ENCODE measurements at places on chromosomes 3 and 15.

DNA sequence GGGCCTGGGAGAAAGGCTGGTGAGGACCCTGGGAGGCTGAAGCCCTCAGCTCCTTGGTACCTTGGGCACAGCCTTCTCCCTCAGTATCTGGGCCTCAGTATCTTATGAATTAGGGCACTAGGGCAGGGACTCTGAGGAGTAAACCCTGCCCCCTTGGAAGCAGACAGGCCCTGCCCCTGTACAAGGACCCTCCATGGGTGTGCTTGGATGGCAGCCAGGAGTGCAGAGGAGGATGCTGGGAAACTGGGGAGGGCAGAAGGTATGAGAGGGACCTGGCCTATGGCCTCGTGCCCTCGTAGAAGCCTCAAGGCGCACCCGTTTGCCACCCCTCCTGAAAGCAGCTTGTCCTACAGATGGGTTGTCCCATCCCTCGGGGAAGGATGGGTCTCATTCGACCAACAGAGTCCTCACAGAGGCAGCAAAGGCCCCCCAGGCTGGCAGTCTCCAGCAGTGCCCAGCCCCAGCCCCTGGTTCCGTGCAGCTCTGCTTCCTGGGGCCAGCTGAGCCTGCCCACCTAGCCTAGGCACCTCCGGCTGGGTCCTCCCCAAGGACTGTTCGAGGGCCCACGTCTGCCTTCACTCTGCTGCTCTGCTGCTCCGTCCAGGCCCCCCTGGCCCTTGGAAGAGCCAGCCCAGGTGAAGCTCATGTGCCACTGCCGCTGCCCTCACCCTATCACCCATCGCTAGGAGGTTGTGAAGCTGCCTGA lies 15.3 kb upstream of the SEMA3F start:
- no peak for DNase-seq

GRCh38 chr15:67611370-67612369 lies 69.2 kb downstream of the MAP2K5 start:
- DNase-seq = no peak

- no peak for DNase-seq
Measured at GRCh38 chr3:177929310-177929709, 606.9 kb upstream of the KCNMB2 start.

- DNase-seq = peak; percentile 82
Measured at GRCh38 chr15:28960979-28961378, 75.2 kb downstream of the APBA2 start.

DNA sequence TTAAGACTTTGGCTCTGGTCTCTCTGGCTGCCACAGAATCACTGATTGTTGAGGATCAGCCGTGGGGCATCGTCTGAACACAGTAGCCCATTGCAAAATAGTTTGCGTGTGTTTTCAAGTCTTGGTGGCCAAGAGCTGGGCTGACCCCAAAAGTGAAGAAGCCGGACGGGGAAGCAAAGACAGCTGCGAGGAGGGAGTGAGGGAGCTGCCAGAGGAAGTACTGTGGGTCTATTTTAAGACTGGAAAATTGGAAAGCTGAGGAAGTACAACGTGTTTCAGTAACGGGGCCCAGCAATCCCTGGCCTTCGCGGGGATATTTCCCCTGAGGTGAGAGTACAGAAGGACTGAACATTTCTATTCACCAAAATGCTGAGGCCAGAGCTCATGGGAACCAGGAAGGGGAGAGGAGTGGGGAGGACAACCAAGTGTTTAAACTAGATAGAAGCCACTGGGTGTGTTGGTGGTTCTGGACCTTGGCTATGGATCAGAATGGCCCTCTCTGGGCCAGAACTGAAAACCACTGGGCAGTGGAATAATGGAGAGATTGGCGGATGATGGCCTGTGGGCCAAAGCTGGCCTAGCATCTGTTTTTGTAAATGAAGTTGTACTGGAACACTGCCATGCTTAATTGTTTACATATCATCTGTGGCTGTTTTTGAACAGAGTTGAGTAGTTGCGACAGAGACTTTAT lies 34.1 kb upstream of the LIMD1 start:
- no peak for DNase-seq

GRCh38 chr15:82979726-82980125 lies 6.3 kb upstream of the RAMAC start:
- no peak for DNase-seq

DNA sequence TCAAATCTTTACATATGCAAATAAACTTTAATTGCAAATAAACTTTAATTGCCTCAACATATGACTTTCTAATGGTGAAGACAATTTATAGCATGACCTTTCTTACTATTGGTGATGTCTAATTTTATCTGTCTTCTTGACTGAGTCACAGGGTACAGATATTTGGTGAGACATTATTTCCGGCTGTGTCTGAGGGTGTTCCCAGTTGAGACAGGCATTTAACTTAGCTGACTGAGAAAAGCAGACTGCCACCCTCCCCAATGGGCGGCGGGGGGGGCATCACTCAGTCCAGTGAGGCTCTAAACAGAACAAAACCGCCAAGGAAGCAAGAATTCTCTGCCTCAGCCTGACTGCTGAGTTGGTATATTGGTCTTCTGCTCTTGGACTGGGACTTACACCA lies 160.0 kb downstream of the TBL1XR1 start:
- DNase-seq = peak; percentile 7

DNA sequence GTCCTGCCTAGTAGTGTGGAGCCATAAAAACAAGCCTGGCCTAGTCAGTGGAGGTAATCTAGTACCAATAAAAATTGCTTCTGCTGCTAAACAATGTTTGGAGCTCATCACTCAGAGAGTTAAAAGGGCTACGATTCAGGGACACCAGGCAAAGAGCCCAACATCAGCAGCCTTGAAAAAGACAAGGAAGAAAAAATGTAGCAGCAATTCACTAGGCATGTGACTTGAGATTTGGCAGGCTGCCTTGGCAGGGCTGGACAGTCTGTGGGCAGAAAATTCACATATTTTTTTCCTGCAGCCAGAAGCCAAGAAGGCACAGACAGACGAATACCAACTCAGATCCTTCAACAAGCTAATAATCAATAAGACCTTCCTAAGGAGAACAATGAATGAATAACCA lies 47.2 kb downstream of the IGSF11 start:
- peak; percentile 6 for DNase-seq

DNA sequence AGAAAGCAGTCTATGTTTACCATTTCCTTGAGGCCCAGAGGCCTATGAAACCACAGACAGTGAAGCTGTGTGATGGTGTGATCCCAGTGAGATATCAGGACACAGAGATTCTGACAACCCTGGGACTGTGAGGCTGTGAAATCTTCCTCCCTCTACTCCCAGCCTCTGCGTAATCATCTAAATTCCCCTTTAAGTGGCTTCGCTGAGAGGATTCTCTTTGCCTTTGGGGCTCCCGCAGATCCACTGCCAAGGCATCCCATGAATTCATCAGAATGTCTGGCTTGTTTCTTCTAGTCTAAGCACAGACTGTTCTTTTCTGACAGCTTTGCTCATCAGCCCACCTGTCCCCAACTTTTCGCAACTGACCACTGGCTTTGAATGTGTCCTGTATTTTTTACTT lies 901.2 kb upstream of the NR2F2 start:
- DNase-seq = no peak

- DNase-seq = no peak
Measured at GRCh38 chr3:128435058-128435457, 31.6 kb downstream of the DNAJB8 start.

DNA sequence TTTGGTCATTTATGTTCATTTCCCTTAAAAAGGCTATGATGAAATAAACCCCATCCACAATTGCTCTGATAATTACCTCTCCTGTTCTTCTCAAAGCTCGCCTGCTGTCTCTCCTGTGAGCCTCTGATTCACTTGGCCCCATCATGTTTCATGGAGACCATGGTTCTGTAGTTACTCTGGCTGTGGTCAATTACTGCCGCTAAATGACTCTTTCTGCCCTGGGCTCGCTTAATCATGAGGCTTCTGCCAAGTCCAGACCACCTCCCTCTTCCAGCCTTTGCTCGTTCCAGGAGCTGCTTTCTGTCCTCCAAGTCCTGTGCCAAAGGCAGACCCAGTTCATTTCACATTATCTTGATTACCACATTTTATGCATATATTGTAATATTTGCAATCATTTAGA lies 91.9 kb downstream of the THSD4 start:
- no peak for DNase-seq

DNA sequence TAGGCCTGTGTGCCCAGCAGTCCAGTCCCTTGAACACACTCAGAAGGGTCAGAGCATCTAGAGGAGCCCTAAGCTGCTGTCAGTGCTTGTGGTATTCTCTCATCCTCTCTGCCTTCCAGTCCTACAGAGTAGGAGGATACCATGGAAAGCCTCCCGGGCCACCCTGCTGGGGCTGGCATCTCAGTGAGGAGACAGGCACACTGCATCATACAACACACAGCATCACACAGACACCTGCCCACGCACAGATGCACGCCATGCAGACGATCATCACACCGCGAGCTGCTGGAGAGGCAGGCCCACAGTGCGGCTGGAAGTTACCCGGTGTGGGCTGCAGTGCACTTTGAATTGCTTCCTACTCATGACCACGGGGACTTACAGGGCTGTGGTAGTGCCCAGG lies 15.2 kb downstream of the GABRA5 start:
- no peak for DNase-seq

DNA sequence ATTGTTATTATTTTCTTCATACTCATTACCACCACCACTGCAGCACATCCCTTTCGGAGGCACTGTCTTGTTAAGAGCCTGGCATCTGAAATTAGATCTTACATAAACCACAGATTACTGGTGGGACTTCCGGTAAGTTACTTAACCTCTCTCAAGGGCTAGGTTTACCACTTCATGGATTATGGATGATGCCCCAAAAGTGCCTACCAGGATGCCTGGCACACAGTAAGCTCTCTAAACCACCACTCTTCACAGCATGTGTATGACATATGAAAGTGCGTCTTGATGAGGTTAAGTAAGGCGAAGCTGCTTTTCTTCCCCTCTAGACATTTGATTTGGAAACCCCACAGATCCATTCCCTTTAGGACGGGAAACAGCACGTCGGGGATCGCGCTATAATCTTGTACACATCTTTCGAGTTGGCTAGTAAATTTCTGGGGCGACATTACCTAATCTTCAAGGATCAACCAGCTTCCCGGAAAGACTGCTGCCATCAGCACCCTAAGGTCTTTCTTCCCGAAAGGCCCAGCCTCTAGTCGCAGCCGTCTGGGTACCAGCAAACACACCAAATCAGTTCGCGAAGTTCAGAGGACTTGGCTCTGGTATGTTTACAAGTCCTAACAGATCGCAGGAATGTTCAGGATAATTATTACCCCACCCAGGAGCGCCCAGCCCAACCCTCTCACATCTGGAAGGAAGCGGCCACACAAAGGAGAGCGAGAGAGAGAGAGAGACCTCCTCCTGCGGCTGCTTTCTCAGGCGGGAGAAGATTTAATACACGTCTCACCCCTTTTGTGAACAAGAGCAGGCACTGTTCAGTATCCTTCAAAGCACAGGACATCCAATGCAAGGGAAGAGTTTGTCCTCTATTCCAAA lies 155.1 kb upstream of the FRMD4B start:
- DNase-seq = peak; percentile 42

DNA sequence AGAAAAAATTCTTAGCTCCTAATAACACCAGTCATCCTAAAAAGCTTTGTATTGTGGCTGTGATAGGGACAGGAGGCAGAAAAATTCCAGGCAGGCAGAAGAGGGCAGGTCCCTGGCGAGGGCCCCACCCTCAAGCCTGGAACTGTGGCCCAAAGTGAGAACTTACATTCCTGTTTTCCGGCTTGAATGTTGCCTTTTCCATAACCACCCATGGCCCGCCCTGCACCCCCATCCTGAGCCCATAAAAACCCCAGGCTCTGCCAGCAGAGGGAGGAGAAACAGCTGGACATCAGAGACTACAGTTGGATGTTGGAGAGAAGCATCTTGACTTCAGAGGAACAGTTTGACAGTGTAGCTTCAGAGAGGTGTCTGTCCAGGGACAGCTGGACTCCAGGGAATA lies 37.3 kb downstream of the SLCO2A1 start:
- no peak for DNase-seq

- DNase-seq = no peak
Measured at GRCh38 chr15:69209661-69210060, 49.2 kb downstream of the GLCE start.

- peak; percentile 9 for DNase-seq
Measured at GRCh38 chr15:33311312-33311971, 675 bp downstream of the RYR3 start.

DNA sequence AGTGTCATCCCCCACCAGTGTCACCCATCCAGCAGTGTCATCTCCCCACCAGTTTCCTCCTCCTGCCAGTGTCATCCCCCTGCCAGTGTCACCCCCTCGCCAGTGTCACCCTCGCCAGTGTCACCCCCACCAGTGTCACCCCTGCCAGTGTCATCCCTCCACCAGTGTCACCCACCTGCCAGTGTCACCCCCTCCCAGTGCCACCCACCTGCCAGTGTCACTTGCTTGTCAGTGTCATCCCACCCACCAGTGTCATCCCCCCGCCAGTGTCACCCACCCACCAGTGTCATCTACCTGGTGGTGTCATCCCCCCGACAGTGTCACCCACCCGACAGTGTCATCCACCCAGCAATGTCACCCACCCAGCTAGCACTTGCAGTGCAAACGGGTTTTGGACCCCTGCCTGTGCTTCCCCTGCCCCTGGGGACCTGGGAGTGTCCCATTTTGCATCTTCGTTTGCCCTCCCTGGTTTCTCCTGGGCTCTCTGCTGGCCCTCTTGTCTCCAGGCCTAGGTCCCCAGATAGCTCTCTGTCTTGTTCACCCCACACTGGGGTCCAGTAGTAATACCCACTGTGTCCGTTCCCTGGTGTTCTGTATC lies 99.8 kb upstream of the PRR20G start:
- DNase-seq = no peak

- no peak for DNase-seq
Measured at GRCh38 chr3:158354713-158355112, 216.3 kb upstream of the MLF1 start.

All from Daoy (cell line).